Pulmonary artery endothelial cell (primary cell): ENCODE measurements at places on chromosomes 2 and 18. TPM values are rescaled to one million over a fixed set of nuclear protein-coding genes. Genes with fewer than 3 reads are reported as not detected.

Gene SLC11A1
- 0.04 TPM in 1 of 2 replicates, not detected in the other for total RNA-seq

Gene NT5C1B
- total RNA-seq: not detected in 2 replicates

Gene TNFAIP6
- total RNA-seq: not detected in 2 replicates

Gene VSNL1
- not detected in 2 replicates for total RNA-seq

Gene MSGN1
- total RNA-seq: not detected in 2 replicates

Gene INPP5D
- 19.8 and 27.2 TPM in 2 replicates for total RNA-seq

Gene GKN2
- not detected in 2 replicates for total RNA-seq

Gene DSEL
- 10.2 and 11.5 TPM in 2 replicates for total RNA-seq

Gene VIT
- total RNA-seq: 0.46 and 0.66 TPM in 2 replicates

Gene NCKAP1
- 150 and 190 TPM in 2 replicates for total RNA-seq

Gene RAD51AP2
- not detected in 2 replicates for total RNA-seq

DNA sequence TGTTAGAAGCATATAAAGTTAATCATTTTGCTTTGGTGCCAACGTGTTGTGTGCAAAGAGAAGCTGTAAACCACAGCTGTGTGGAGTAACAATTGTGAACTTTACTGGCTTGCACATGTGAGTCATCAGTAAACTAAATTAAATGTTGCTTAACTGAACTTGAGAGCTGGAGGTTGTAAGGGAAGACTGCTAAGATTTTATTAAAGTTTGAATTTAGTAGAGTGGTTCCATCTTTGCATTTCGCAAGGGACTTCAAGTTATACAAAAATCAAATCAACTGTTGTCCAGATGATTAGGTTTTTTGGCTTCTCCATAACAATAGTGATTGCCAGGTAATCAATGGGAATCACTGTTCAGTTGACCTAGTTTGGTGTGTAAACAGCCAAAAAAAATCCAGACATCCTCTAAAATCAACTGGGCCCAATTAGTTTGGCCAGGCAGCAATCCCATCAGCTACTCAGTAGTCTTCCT is 247.4 kb downstream of the MYO3B start:
- no peak for DNase-seq

- DNase-seq: no peak
These were observed 7.9 kb downstream of the RIF1 start for GRCh38 chr2:151417650-151418049.

DNA sequence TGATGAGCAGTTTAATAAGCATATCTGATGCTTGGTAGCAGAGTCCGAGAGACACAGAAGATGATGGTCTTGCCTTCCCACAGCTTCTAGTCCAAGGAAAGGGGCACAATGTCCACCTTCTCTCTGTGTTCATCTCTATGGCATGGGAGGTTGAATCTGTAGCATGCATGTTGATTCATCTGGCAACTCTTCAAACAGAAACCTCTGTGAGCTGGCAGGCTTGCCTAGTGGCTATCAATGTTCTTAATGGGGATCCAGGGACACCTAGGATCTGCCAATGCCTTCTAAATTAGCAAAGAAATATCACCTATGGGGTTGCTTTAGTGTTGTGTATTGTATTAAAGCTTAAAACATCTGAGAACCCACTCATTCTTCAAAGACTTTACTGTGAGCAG is 170.8 kb downstream of the INO80D start:
- no peak for DNase-seq

- DNase-seq: no peak
These were observed 86.4 kb upstream of the FN1 start for GRCh38 chr2:215522237-215522636.

DNA sequence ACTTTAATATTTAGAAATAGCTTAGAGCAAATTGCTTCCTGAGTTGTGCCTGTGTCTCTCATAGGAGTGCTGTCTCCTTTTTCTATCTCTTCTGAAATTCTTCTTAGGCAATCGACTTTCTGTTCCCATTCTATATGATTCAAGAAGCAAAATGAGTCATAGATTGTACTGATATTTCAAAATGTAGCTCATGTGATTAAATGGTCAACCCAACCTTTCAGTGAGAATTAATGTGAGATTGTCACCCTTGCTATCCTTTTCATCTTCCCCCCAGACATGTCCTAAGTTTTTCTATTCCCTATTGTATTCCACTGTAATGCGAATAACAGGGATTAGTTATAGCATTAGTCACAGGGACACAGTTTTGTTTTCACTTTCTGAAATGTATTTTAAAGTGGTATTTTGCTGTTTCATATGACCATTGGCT is 413.6 kb downstream of the THSD7B start:
- no peak for DNase-seq

GRCh38 chr2:238024986-238025385 is 35.8 kb upstream of the SCLY start:
- DNase-seq: no peak

GRCh38 chr2:183998041-183998796 is 600.1 kb upstream of the ZNF804A start:
- no peak for DNase-seq

- DNase-seq: no peak
These were observed 6.5 kb downstream of the BIN1 start for GRCh38 chr2:127100251-127101047.

- no peak for DNase-seq
These were observed 196.0 kb downstream of the TMEM163 start for GRCh38 chr2:134522496-134523455.

DNA sequence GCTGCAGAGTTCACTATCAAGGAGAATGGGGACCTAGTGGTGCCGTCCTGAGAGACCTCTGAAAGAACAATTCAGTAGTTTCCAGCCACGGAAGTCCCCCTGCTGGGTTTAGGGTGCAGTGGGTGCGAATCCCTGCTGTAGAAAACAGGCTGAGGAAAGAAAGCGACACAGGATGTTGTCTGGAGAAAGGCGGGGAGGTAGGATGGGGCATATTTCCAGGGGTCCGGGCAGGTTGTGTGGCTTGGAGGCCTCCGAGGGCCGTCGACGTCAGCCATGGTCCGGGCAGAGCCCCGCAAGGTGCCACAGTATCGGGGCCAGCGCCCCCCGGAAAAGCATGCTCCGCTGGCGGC is 807 bp upstream of the CREB1 start:
- DNase-seq: no peak

GRCh38 chr2:30195016-30195415 is 36.3 kb upstream of the LBH start:
- no peak for DNase-seq

DNA sequence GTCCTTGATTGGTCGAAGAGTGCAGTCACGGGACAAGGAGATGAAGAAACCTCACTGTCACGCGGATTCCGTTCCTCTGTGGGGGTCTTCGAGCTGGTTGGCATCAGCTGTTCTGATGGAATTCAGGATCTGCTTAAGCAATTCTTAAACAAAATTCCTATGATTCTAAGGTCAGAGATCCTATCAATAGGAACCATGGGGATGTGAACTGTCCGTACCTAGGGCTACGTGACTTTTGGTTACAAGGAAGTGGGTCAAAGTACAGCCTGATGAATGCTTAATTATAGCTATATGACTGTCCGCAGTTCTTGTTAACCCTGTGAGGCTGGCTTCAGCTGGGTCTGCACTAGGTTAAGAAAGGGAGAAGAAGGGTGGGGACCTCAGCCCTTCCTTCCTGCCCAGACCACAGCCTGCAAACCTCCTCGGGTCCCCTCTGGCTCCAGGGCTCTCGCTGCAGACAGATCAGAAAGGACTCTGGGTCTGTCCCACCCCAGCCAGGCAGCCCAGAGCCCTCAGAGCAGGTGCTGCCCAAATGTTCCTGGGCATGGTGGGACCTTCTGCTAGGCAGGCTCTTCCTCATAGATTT is 44.2 kb upstream of the TAF1B start:
- no peak for DNase-seq

- no peak for DNase-seq
These were observed 96.8 kb downstream of the ARHGEF4 start for GRCh38 chr2:130933501-130933900.

DNA sequence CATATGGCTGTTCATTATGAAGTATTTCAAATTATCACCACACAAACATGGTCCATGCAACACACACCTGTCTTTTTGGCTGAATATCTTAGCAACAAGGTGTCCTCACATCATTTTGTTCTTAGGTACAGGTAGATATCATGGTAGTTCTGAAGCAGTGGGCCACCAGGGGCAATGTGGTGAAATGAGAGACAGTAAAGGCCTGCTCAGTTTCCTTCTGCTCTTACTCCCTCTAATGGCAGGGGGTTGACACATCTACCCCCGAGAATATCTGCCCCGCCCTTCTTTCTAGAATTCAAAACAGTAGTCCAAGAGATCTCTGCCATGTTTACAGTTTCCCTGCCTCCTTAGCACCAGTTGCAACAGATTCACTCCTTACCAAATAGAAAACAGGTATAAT is 147.0 kb upstream of the KLHL14 start:
- DNase-seq: no peak

- DNase-seq: no peak
These were observed 179.0 kb downstream of the TWIST2 start for GRCh38 chr2:239026711-239027361.

- DNase-seq: no peak
These were observed 42.0 kb upstream of the HS6ST1 start for GRCh38 chr2:128360711-128361110.

DNA sequence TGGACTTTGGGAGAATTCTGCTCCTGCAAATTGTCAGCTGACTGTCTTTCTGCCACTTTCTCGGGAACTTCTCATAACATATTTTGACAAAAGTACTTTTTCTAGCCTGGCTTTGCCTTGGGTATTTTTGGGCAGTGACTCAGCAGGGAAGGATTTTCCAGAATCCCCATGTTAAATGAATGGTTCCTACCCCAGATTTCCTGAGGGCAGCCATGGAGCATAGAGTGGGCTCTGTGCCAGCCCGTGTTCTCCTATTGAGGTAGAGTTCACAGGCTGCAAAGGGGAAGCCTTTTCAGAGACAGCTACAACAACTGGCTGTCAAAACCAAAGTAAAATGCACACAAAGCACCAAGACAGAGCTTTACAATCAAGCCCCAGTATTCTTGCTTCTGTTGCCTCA is 59.8 kb downstream of the BMP10 start:
- DNase-seq: peak; percentile 66

DNA sequence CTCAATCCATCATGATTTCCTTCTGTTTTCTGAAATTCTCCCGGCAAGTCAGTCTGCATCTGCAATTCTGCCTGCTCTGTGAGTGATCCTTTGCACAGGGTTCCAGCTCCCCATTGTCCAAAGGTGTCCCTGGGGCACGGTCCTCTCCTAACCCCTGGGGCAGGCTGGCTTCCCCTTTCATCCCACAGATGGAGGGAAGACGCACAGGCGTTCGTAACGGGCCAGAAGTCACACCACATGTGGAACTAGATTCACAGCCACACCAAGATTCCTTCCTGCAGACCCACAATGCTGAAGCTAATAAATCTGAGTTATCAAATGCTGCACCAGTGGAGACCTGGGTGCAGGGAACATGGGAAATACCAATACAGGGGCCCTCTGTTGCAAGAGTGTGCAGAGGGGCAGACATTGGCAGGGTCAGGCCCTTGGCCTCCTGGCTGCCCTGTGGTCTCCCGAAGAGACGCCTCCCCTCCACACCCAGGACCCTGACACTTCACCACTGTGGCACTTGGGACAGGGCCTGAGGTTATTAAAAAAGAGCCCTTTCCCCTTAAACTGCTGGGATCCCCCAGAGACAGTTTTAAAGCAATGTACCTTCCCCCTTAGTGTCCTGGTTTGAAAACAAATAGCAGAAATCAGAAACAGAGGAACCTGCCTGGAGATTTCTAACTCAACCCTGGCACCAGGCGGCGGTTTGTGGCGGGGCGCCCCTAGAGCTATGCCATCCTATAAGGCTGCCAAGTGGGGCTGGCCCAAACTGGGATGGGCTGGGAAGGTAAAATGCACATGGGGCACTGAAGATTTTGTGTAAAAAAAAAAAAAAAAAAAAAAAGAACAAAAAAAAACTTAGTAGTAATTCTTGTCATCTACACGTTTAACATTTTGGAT is 15.4 kb downstream of the ZNF516 start:
- no peak for DNase-seq

DNA sequence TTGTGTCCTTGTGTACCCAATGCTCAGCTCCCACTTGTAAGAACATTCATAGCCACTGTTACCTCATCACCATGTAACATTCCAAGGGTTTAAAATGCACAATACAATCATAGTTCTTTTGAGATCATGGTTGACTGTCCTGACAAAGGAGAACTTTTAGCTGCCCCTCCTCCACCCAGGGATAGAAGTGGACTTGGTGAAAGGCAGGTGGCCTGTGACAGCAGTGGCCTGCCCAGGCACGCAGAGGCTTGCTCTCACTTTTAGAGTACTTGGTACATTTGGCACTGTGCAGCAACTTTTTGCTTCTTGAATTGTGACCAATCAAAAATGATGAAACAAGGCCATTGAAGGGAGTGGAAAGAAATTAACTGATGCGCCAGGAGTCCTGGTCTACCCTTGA is 108.7 kb downstream of the ANKRD44 start:
- DNase-seq: no peak

DNA sequence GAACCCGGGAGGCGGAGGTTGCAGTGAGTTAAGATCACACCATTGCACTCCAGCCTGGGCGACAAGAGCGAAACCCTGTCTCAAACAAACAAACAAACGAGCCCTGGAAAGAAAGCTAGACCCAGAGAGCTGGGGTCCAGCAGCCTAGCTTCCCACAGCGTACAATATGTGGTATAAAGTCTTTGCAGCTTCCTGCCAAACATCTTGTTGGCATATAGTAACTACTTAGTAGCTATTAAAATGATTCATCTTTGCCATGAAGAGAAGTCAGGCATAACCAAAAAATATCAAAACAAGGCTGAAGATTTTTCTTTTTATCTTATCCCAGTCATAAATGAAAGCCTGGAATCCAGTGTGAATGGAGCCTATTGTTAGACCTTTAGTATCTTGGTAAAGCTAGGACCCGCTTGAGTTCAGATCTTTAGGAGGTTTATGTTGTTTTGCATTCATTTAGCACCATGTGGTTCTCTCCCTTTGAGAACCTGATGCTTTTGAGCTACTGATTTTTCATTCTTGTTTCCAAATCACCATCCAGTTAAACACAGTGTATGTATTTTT is 139.7 kb upstream of the NOSTRIN start:
- DNase-seq: no peak

DNA sequence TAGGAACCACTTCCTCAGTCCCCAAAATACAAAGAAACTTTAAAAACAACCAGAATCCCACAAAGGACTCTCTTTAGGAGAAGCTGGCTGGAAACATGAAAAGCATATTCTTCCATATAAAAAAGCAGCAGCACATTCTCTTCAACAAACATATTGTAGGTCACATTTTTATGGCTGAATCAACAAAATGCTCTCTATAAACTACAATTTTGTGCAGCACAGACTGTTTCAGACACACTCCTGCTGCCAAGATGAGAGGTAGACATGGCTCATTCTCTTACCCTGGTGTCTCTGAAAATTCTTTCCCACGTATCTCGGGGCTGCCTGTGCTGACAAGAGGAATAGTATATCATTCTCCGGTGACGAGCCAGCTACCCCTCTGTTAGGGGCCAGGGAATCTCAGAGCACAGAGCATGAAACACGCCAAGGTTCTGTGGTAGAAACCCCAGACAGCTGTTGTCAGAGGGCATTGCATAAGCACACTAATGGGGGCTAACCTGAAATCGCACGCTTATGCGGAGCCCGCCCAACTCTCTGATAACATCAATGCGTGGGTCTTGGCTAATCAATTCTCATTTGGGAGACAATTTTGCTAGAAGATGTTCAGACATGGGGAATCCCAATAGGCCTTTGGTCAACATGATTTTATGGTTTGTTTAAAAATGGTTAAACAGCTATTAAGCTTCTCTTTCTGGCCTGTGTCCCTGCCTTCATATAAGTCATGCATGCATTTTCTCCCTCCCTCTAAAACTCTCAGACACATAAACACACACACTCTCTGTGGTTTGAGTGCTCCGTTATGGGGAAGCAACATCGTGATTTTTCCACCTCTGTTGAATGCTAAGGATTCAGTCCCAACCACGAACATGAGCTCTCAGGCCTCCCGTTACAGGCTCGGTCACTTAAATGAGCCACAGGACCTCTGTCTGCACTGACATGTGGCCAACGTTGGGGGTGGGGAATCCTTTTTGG is 177.5 kb downstream of the INO80D start:
- no peak for DNase-seq

- no peak for DNase-seq
These were observed 879.8 kb downstream of the SOCS6 start for GRCh38 chr18:71168557-71169145.
